Neural progenitor cell (in vitro differentiated cells): ENCODE measurements at places on chromosomes 5 and 9.
A peak's percentile ranks its signal among the peaks of the same experiment; 100 is the strongest.

GRCh38 chr5:107251151-107251550 lies 419.6 kb downstream of the EFNA5 start:
- no peak for DNase-seq
- H3K4me1 ChIP-seq: no peaks in the 10 kb centered on the region
- no peak overlapping the region for H3K4me3 ChIP-seq
- no peak overlapping the region for H3K27ac ChIP-seq
- no peaks in the 10 kb centered on the region for H3K27me3 ChIP-seq

GRCh38 chr9:124045076-124045829 lies 33.7 kb downstream of the LHX2 start:
- peaks cover 79% of the 10 kb centered on the region for H3K27me3 ChIP-seq
- peak; percentile 62 for DNase-seq
- peaks cover 9% of the 10 kb centered on the region for H3K4me1 ChIP-seq

DNA sequence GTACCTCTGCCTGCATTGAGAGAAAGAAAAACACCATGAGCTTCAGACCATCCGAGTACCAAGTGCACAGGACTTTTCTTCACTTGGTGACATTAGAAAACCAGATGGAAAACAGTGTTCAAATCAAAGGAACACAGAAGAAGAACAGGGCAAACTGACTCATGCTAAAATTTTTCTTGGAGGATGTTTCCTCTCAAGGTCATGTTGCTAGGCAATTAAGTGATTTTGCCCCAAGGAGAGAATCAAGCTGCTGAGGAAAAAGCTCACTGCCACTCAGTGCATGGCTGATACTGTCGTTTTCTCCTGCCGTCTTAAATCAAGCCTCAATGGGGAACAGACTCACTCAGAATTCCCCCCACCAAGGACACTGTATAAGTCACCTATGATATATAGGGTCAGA lies 57.9 kb upstream of the SIMC1 start:
- H3K27ac ChIP-seq: no peak overlapping the region
- H3K4me3 ChIP-seq: no peak overlapping the region
- peaks cover 6% of the 10 kb centered on the region for H3K4me1 ChIP-seq

DNA sequence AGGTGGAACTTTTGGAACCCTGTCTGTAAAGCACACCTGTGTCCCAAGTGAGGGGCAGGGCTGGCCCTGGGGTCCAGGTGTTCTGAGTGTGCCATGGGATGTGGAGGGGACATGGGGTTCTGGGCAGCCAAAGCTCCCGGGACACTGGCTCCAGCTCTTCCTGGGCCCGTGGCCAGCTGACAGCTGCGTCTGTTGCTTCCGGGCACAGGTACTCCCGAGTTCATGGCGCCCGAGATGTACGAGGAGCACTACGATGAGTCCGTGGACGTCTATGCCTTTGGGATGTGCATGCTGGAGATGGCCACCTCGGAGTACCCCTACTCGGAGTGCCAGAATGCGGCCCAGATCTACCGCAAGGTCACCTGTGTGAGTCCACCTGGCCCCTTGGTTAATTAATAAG lies 50.7 kb downstream of the WNK2 start:
- H3K36me3 ChIP-seq: no peaks in the 10 kb centered on the region
- H3K27ac ChIP-seq: no peak overlapping the region
- H3K4me3 ChIP-seq: no peak overlapping the region
- no peaks in the 10 kb centered on the region for H3K4me1 ChIP-seq
- H3K27me3 ChIP-seq: no peaks in the 10 kb centered on the region

GRCh38 chr9:112810696-112811490 lies 60.3 kb downstream of the SNX30 start:
- no peaks in the 10 kb centered on the region for H3K4me1 ChIP-seq
- no peaks in the 10 kb centered on the region for H3K27me3 ChIP-seq
- peak; percentile 9 for DNase-seq
- H3K27ac ChIP-seq: no peak overlapping the region
- no peak overlapping the region for H3K4me3 ChIP-seq
- H3K36me3 ChIP-seq: no peaks in the 10 kb centered on the region

- no peaks in the 10 kb centered on the region for H3K27me3 ChIP-seq
- H3K4me1 ChIP-seq: no peaks in the 10 kb centered on the region
Observed at GRCh38 chr5:6785861-6786180, 72.6 kb downstream of the TENT4A start.

DNA sequence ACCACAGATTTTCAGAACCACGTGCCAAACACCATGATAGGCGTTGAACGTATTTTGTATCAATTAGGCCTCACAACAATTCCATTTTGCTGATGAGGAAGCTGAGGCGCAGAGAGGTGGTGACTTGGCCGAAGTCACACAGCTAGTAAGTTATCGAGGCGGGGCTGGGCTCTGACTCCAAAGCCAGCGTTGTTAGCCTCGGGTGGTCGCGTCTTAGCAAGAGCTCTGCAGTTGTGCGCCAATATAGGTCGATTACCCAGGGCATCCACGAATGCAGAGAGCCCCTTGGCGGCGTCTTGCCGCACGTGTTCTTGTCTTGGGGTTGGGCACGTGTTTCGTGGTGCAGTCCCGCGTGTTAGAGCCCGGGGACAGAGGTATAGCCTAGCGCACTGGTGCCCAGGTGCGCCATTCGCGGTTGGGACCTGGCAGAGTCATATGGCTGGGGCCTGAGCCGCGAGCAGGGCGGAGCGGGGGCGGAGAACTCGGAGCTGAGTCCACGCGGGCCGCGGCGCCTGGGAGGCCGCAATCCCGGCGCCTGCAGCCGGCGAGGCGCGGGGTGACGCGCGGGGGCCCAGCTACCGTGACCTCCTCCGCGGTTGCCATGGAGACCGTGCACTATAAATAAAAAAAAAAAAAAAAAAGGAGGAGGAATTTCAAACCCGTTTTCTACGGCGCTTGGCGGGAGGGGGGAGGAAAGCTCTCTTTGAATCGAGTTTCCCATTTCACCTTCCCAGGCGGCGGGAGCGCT lies 62.3 kb downstream of the CXXC5 start:
- peaks cover 31% of the 10 kb centered on the region for H3K27me3 ChIP-seq
- DNase-seq: peak; percentile 83
- H3K4me1 ChIP-seq: peaks cover 42% of the 10 kb centered on the region
- H3K4me3 ChIP-seq: peak overlapping the region; percentile 59
- no peak overlapping the region for H3K27ac ChIP-seq
- no peaks in the 10 kb centered on the region for H3K36me3 ChIP-seq

GRCh38 chr9:90801241-90801972 lies at the start of gene SYK:
TSS of gene SYK (plus strand) at chr9:90801819. CDS start at chr9:90843899, 42,080 bp downstream.
- H3K36me3 ChIP-seq: no peaks in the 10 kb centered on the region
- DNase-seq: peak; percentile 60
- H3K27me3 ChIP-seq: peaks cover 86% of the 10 kb centered on the region
- H3K27ac ChIP-seq: no peak within 1 kb of the TSS
- H3K4me1 ChIP-seq: peaks cover 7% of the 10 kb centered on the region

DNA sequence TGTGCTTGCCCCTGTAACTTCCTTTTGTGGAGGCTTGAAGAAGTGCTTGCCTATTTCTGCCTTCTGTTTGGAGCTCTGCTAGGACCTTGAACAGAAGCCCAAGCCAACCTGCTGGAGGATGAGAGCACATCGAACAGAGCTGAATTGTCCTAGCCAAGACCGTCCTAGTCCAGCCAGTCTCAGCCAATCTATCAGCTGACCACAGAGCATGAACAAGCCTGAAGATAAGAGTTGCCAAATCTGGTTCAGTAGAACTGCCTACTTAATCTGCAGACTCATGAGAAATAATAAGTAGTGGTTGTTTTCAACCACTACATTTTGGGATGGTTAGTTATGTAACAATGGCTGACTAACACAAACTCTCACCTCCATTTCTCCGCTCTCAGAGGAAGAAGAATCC lies 4.4 kb upstream of the SNX2 start:
- no peak overlapping the region for H3K27ac ChIP-seq
- DNase-seq: no peak
- H3K4me1 ChIP-seq: no peaks in the 10 kb centered on the region
- H3K4me3 ChIP-seq: no peak overlapping the region
- no peaks in the 10 kb centered on the region for H3K36me3 ChIP-seq

- H3K4me1 ChIP-seq: peaks cover 15% of the 10 kb centered on the region
- no peak overlapping the region for H3K4me3 ChIP-seq
- H3K36me3 ChIP-seq: no peaks in the 10 kb centered on the region
- no peaks in the 10 kb centered on the region for H3K27me3 ChIP-seq
- no peak overlapping the region for H3K27ac ChIP-seq
Observed at GRCh38 chr9:16413509-16414016, 456.9 kb downstream of the BNC2 start.

- no peaks in the 10 kb centered on the region for H3K27me3 ChIP-seq
- H3K4me1 ChIP-seq: no peaks in the 10 kb centered on the region
- H3K4me3 ChIP-seq: no peak overlapping the region
- DNase-seq: no peak
- no peaks in the 10 kb centered on the region for H3K36me3 ChIP-seq
Observed at GRCh38 chr5:91977579-91977978, 594.5 kb upstream of the ARRDC3 start.

DNA sequence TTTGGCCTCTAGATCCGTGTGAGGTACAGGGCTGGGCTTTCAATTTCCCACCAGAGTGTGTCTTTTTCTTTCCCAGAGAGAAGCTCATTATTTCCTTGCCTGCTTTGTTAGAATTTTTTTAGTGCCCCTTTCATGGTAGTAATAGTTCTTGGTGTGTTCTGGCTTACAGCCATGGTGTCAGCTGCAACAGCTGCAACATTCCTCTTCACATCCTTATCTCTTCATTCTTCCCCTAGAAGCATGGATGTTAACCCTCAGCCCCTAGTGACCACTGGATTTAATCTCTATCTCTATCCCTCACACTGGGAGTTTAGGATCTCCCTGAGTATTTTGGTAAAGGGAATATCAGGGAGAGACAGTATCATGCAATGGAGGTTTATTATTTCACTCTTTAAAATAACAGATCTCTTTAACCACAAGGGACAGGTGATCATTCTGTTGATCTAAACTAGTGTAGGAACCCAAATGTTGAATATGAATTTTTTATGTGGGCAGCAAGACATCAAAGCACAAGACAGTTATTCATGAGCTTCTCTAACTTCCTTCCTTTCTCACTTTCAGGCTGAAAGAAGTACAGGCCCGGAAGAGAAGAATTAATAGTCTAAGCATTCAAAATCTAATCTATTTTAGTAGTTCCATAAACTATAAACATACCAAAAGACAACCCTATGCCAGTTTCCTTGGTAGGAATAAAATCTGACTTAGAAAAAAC lies 160.2 kb downstream of the FAM170A start:
- no peaks in the 10 kb centered on the region for H3K27me3 ChIP-seq
- H3K36me3 ChIP-seq: no peaks in the 10 kb centered on the region
- no peak for DNase-seq
- no peak overlapping the region for H3K27ac ChIP-seq

DNA sequence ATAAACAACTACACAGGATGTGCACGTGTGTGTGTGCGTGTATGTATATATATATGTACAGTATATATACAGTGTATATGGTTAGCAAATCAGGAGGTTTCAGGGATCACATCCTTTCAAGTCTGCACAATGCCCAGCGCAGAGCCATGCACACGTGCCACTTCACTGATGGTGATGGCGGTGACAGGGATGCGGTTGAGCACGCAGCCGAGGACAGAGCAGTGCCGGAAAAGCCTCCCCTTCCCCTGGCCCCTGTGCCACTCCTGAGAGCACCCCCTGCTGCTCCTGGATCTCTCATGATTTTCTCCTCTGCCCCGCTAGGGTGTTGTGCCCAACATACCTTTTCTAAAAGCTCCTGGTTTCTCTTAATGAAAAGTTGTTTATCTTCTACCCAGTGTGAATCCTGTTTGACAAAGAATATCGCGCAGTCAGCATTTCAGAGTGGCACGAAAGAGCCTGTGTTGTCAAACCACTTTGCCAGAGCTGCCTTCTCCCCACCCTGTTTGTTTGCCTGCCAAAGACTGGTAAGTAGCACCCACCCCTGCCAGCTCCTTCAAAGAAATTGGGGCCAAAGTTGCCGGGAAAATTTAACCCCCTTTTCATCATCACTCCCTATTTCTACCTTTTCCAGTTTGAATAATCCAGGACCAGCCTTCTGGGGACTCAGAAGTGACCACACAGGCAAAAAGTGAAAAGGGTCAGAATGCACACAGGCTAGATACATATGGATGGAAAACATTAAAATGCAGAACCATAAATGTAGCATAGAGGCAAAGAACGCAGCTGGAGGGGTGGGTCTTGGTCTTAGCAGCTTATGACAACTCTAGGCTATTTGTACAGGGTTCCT lies 126.2 kb upstream of the DPYSL3 start:
- no peak for DNase-seq
- peak overlapping the region; percentile 38 for H3K27ac ChIP-seq
- no peak overlapping the region for H3K4me3 ChIP-seq
- H3K4me1 ChIP-seq: no peaks in the 10 kb centered on the region
- no peaks in the 10 kb centered on the region for H3K27me3 ChIP-seq
- H3K36me3 ChIP-seq: peaks cover 5% of the 10 kb centered on the region

GRCh38 chr9:87656485-87656884 lies 69.4 kb upstream of the CTSL start:
- H3K4me3 ChIP-seq: no peak overlapping the region
- no peaks in the 10 kb centered on the region for H3K4me1 ChIP-seq
- H3K27me3 ChIP-seq: no peaks in the 10 kb centered on the region
- H3K36me3 ChIP-seq: no peaks in the 10 kb centered on the region
- no peak for DNase-seq
- H3K27ac ChIP-seq: no peak overlapping the region

DNA sequence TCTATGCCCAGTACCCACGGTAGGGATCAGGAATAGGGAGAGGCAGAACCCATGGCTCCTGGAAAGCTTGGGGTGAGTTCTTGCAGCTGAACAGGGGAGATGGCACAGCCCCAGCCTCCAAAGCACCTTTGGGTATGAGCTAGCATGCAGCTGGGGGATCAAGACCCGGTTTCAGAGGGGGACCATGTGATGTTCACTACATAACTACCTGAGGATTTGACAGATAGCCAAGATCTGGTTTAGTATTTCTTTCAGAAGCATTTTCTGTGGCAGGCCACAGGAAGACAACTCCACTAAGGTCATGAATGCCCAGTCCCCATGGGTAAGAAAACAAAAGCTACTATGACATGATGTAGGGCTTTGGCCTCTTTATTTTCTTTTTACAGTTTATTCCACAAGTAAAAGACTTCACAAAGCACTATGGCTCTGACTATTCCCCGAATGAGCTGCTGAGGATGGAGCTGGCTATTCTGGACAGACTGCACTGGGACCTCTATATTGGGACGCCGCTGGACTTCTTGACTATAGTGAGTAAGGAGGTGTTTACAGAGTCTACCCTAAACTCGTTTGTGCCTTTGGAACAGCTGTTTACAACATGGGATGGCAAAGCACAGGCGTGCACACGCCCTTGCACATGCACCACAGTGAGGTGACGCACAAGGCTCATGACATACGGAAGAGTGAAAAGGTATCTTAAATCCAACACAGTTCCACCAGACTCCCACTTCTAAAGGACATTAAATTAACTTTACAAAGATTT lies 3.4 kb downstream of the CCNI2 start:
- H3K27ac ChIP-seq: no peak overlapping the region
- no peaks in the 10 kb centered on the region for H3K36me3 ChIP-seq
- peaks cover 68% of the 10 kb centered on the region for H3K27me3 ChIP-seq
- no peak for DNase-seq
- peaks cover 27% of the 10 kb centered on the region for H3K4me1 ChIP-seq
- H3K4me3 ChIP-seq: no peak overlapping the region

DNA sequence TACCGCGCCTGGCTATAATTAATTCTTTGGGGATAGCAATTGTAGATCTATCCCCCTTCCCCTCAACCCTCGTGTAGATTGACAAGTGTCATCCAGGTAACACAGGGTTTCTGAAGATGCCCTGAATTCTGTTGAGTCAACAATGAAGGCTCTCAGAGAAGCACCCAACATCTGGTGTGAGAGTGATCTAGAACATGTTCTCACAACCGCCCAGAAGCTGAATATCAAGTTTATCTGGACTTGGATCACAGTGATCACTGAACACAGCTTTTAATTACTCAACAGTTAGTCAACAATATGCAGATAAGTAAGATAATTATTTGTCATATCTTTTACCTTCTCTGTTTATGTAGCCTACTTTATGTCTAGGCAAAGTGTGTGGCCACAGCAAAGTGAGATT lies 204.2 kb upstream of the RGMB start:
- no peaks in the 10 kb centered on the region for H3K36me3 ChIP-seq
- no peak overlapping the region for H3K27ac ChIP-seq
- H3K27me3 ChIP-seq: no peaks in the 10 kb centered on the region
- H3K4me3 ChIP-seq: no peak overlapping the region
